ENCODE measurements at places on chromosomes 6 and 20.

DNA sequence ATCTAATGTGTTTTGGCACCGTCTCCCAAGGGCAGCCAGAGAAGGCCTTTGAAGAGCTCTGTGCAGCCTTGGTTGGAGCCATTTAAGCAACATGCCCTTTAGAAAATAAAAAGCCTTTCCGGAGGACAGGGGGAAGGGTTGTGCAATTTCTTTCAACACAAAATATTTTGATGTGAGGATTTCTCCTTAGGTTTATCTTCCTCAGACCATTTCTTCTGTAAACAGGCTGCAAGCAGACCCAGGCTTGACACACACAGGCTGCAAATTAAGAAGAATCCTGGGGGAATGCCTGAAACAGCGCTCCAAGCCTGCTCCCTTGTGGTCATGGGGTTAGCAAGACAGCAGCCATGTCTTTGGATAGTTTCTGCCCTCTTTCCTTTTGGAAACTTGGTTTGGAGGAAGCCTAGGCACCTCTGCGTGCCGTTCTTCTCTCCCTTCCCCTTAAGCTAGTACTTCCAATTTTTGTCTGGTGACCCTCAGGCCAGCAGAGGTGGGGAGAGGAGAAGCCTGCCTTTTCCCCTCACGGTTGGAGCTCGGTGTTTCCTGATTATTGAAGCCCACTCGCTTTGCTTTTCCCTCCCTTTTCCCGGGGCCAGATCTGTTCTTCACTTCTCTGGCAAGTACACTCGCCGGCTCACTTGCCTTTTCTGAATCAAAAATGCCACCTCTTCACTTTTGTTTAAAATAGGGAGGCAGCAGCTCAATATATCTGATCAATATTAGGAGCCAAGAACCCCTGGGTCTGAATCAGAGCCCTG is 39.6 kb upstream of the NOX3 start:
- peak; percentile 73 for DNase-seq

- DNase-seq, result no peak
These were observed 24.1 kb downstream of the CFAP61 start for GRCh38 chr20:20076297-20077065.

DNA sequence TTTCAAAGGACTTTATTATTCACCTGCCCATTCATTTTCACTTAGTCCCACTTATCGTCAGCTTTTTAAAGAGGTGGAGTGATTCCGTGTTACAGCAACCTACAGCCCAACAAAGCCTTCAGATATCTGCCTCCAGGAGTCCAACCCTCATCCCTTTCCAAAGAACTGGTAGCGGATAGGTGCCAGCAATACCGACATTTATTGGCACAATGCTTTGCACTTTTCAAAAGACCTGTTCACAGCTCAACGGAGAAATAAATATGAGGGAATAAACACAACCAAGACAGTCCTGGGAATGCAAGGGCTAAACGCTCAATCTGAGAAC is 819 bp upstream of the MTRF1L start:
- DNase-seq, result no peak

GRCh38 chr6:49966334-49966733 is 2.4 kb upstream of the DEFB114 start:
- DNase-seq, result no peak

GRCh38 chr6:155224618-155225017 is 39.2 kb upstream of the CLDN20 start:
- DNase-seq, result no peak

- DNase-seq, result no peak
These were observed 152.1 kb downstream of the TFAP2C start for GRCh38 chr20:56781108-56781739.

DNA sequence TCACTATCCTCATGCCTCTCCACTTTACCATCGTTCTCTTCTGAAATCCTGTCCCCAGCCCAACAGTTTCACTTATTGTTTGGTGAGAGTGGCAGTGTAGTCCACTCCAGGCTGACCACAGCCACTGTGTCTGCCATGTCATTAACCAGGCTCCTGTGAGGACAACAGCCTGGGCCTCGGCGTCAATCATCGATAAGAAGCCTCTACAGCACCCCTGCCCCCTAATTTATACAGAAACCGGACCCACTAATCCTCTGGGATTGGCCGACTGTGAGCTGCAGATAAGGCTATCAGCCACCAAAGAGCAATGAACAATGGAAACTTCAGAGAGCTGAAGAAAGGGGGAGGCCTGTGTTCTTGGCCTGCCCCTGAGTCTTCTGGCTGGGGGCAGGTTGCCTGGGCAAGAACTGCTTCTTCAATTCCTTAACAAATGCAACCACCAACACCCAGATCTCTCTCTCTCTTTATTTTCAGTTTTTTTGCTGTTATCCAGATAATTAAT is 3.4 kb downstream of the EGFL8 start:
- no peak for DNase-seq

GRCh38 chr6:9168669-9169068 is 733.3 kb upstream of the SLC35B3 start:
- no peak for DNase-seq

GRCh38 chr6:2168480-2168879 is 76.9 kb downstream of the GMDS start:
- no peak for DNase-seq

DNA sequence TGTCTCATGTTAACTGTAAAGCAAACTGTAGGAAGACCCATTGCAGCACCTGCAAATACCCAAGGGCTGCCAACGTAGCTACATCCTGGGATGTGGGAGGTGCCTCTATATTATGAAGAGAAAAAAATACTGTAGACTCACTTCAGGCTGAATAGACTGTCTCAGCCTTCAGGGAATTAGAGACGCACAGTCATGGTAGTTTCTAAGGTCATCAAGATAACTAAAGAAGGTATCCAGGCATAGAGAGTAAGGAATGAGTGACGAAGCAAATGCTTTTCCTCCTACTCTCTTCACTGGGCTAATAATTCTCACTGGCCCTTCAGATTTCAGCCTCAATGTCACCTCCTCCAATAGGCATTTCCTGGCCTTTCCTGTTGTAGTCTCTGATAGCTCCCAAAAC is 121.6 kb upstream of the ECI2 start:
- DNase-seq, result no peak

- DNase-seq, result no peak
These were observed 38.9 kb downstream of the ORC3 start for GRCh38 chr6:87628881-87629280.

DNA sequence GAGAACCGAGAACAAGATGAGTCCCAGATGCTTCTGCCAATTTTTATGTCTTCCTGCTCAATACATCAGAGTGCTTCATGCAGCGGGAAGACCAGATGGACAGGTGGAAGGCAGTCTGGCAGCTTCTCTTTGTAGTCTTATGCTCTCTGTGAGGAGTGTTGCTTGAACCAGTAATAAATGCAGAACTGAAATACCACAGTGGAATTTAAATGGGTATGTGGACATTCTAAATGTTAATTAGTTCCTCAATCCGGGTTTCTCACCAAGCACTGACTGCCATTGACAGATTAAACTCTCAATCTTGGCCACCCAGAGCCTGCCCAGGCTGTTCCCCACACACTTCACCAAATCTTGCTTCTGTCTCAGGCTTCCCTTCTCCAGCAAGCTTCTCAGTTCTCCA is 695.5 kb upstream of the CHD6 start:
- no peak for DNase-seq

GRCh38 chr6:112846681-112847080 is 499.6 kb downstream of the RFPL4B start:
- no peak for DNase-seq

GRCh38 chr6:134814076-134814695 is 135.7 kb downstream of the ALDH8A1 start:
- DNase-seq, result no peak

GRCh38 chr20:2314759-2315439 is 19.1 kb downstream of the TGM3 start:
- DNase-seq, result peak; percentile 53

DNA sequence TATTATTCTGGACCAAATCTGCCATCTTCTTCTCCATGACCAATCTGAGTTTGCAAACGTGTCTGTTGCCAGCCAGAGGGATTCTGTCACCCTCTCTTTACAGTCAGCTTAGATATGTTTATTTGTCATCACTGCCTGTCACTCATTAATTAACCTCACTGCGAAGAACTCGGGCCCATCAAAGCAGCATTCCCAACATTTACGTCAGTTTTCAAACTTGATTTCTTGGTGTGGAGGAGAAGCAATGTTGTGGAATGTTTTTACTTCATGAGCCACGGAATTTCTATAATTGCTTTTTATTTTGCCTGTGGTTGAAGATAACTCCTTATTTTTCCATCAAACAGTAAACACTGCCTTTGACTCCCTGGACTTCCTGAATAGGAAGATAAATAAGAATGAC is 91.8 kb upstream of the CNKSR3 start:
- DNase-seq, result no peak

DNA sequence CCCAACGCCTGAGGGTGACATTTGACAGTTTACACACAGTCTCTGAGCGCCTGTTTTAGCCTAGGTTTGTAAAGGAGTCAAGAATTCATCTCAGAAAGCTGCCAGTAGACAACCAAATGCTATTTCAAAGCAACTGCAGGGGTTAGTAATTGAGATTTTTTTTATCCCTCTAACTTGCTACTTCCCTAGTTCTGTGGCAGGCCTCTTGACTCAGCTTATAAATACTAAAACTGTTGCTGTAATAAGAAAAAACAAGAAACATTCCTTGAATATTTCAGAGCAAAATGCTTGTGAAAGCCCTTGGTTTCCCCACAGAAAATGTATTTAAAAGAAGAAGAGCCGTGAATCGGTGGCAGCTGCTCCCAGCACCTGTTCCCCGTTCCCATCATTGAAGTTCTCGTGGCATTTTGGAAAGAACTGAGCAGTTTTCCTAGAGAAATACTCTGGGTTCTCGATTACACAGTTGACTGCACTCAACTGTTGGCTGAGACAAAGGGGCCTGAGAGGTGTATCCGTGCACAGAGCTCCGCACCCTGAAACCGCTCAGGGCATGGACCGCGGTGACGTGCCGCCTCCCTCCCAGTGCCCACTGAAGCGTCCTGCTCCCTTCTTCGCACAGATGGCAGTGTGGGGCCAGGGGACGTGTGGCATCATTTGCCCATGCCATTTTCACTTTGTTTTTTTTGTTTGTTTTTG is 20.9 kb downstream of the DLL1 start:
- no peak for DNase-seq
